ENCODE measurements at places on chromosomes 2 and 18. TPM values are rescaled to one million over a fixed set of nuclear protein-coding genes. Genes with fewer than 3 reads are reported as not detected.

The SLC9A4 gene
- not detected for total RNA-seq

The CLHC1 gene
- 1.5 TPM for total RNA-seq

The MIB1 gene
- 19.1 TPM for total RNA-seq

The CDCA7 gene
- 7.4 TPM for total RNA-seq

The CACNB4 gene
- total RNA-seq = 0.13 TPM

The STRN gene
- total RNA-seq = 9.6 TPM

The OTOF gene
- total RNA-seq = not detected

The FAM110C gene
- total RNA-seq = 2.9 TPM

The HAAO gene
- total RNA-seq = 1.9 TPM

The ZFP36L2 gene
- 15.0 TPM for total RNA-seq

The DNAJC10 gene
- total RNA-seq = 45.3 TPM

The CLK1 gene
- total RNA-seq = 33.6 TPM

The NGEF gene
- 0.98 TPM for total RNA-seq

The C2orf66 gene
- total RNA-seq = not detected

The GLB1L gene
- 23.1 TPM for total RNA-seq

The FSHR gene
- not detected for total RNA-seq

The MROH2A gene
- total RNA-seq = not detected

The EML6 gene
- 0.16 TPM for total RNA-seq

The SP5 gene
- total RNA-seq = not detected

The REEP1 gene
- total RNA-seq = 0.51 TPM

The CPO gene
- 0.13 TPM for total RNA-seq

The TDRD15 gene
- not detected for total RNA-seq

The TMEM185B gene
- total RNA-seq = 43.5 TPM

The MALL gene
- 58.3 TPM for total RNA-seq

The TCF23 gene
- total RNA-seq = not detected

The DCDC2C gene
- total RNA-seq = not detected

The CYP27C1 gene
- 2.0 TPM for total RNA-seq

The UGT1A5 gene
- not detected for total RNA-seq

The SERPINB12 gene
- total RNA-seq = not detected

The TOGARAM2 gene
- not detected for total RNA-seq

The CRACDL gene
- total RNA-seq = 5.7 TPM
